Activated CD4-positive, alpha-beta memory T cell treated with anti-CD3 and anti-CD28 coated beads for 36 hours (primary cell): ENCODE measurements at places on chromosomes 4 and X.

DNA sequence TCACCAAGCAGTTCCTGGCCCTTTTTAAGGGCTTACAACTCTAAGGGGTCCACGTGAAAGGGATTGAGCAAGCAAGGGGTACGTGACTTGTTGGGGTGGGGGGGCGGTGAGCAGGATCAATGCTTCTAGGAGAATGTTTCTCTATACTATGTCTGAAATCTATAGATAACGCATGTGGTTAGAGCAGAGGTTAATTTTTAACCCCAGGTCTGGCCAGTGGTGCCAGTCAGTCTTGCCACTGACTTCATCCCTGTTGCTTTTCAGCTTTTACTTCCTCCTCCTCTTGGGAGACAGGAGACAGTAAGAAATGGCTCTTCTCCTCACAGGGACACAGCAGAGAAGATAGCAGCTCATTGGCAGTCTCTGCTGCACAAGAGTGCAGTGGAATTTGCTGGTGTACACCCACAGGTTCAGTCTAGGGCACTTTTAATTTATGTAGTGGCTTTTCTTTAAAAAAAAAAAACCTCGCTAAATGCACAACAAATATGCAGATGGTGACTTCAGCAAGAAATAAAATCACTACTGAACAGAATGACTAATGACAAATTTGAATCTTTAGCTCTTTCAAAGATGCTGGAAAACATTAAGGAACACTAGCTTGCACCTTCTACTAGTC, 190.5 kb downstream of the CCNG2 start:
- DNase-seq = no peak

DNA sequence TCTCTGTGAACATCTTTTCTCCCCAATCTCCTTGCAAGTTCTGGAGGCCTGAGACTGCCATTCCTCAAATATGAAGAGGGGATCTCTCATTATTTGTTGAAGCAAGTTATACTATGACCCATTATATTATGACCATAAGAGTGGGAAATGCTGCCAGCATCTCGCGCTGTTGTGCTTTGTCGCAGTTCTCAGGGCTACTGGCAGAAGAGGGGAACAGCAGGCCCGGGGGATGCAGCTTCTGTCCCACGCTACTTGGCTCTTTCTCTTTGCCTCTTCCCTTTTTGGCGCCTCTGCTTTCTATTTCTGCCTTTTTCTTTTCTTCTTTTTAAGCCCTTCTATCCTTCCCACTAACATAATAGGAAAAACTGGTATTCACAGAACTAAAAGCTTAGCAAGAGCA, 64.2 kb downstream of the GEMIN8 start:
- no peak for DNase-seq

GRCh38 chr4:81811562-81812293, 340.0 kb upstream of the RASGEF1B start:
- DNase-seq = no peak

DNA sequence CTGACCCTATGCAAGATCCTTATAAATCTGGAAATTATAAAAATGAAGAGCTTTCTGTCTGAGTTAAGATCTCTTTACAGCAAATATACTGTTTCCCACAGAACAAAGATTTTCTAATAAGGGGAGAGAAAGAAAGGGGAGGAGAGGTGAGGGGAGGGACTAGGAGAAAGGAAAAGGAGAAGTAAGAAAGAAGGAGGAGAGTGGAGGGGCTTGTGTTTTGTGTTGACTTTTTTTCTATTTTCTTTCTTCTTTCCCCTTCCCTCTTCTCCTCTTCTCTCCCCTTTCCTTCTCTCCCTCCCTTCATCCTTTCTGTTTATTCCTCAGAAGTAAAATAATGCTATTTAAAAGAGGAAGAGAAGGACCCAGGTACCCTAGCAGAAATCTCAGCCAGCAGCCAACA, 6.2 kb downstream of the CXCL6 start:
- no peak for DNase-seq

DNA sequence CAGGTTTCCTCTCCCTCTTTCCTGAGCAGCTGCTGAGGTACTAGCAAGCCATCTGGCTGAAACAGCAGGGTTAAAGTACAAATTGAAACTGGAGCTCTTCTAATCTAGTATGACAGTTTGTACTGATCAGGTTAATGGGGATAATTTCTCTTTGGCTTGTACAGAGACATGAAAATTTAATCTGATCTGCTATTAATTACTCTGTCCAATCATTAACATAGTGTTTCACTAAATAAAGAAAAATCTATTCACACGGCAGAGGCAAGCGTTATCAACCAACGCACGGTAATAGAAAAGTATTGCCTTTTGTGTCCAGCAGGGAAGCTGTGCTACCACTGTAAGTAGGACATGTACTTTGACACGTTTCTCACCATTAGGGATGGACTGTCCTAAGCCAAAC, 71.1 kb downstream of the IGSF1 start:
- DNase-seq = no peak

DNA sequence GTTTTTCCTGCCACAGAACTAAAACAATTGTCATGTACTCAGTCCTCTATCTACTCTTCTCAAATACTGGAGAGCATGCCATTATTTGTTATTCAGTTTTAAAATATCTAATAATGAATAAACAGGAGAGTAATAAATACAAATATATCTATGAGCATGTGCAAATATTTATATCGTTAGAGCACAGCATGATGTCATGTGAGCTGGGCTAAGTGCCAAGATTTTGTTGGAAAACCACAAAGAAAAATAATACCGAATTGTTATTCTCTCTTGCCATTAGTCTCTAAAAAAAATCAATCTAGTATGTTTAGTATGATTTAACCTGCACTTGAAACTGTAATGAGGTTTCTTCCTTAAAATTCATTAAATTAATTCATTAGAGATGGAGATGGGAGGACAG, 97.3 kb downstream of the DDX60 start:
- DNase-seq = no peak

- peak; percentile 7 for DNase-seq
Observed at GRCh38 chr4:2924286-2924685, 38.9 kb downstream of the NOP14 start.

DNA sequence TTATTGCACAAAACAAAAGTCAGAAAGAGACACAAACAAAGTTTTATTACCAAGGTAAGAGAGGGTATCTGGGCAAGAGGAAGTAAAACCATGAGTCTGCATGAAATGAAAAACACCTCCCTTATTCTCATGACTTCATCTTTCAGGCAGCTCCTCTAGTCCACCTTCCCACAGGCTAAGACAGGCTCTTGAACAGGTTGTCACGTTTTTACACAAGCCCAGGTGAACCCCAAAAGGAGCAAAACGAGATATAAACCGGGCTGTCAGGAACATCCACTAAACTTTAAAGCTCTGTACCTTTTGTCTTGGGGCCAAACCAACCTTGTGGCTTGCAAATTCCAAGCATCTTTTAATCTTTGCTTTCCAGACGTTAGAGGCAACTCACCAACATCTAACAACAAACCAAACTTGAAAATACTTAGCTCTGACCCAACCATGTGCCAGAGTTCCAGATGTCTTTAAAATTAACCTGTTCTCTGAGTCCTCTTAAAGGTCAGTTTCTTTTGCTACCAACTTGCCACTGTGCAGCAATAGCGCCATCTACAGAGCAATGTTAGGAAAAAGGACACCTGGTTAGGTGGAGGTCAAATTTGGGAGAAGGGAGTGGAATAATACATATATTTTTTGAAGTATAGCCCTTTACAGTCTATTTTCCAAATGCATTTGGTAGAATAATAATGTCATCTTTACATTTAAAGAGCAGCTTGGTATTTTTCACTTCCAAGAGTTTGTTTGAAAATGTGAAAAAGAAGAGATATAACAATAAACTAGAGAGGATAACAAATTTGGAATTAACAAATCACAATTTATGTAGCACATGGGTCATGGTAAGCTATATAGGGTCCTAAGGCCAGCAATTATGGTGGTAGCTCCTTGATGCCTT, 73.1 kb downstream of the QRFPR start:
- DNase-seq = peak; percentile 58

DNA sequence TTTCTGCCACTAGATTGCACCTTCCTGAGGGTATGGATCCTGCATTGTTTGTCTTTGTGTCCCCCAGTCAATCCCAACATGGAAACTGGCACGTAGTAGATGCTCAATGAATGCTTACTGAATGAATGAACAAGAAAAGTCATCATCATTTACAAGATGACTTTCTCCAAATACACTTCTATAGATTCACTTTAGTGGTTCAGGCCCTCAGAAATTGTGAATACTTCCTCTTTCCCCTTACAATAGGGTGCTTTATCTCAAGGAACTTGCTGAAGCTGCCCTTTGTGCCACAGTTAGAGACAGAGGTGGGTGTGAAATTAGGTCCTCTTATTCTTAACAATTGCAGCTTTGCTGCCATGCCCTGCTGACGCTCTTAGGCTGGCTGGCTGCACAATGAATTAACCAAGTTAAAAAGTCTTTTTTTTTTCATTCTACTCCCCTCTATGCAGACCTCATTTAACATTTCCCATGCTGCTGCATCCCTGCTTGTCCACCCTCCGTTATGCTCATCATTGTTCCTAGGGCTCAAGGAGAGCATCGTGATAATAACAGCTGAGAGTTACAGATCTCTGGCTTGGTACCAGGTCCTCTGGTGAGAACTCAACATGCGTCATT, 108.0 kb upstream of the ZNF518B start:
- no peak for DNase-seq

GRCh38 chrX:29107231-29107630, 520.0 kb downstream of the IL1RAPL1 start:
- no peak for DNase-seq

DNA sequence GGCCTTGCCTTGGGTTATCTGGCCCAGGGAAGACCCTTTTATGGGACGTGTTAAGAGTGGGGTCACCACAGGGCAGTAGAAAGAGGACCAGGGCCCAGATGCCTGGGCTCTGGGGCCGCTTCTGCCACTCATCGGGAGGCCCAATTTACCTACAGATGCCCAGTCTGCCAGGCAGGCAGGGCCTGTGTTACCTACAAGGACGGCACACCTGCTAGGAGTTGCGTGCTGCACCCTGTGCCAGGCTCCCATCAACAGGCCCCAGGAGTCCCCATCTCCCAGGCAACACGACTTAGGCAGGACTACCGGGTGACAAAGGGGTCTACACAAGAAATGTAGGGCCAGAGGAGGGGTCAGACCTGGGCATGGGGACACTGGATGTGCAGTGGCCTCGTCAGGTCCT, 34.6 kb downstream of the WDR1 start:
- peak; percentile 7 for DNase-seq

DNA sequence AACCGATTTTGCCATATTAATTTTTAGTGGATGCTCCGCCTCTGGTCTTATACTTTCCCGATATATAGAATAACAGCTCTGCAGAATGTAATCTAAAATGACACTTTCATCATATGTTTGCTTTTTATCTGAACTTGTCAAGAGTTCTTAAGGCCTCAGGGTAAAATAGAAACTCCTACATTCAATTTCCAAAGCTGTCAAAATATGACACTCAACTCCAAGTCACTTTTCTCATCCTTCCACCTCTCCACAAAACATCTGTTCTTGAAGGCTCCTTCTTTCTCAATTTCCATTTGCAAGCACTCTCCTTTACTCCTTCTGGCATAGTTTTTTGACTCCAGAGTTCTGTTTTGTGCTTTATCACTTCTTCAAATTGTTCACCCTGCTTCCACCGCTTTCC, 242.2 kb downstream of the PDGFC start:
- DNase-seq = no peak

DNA sequence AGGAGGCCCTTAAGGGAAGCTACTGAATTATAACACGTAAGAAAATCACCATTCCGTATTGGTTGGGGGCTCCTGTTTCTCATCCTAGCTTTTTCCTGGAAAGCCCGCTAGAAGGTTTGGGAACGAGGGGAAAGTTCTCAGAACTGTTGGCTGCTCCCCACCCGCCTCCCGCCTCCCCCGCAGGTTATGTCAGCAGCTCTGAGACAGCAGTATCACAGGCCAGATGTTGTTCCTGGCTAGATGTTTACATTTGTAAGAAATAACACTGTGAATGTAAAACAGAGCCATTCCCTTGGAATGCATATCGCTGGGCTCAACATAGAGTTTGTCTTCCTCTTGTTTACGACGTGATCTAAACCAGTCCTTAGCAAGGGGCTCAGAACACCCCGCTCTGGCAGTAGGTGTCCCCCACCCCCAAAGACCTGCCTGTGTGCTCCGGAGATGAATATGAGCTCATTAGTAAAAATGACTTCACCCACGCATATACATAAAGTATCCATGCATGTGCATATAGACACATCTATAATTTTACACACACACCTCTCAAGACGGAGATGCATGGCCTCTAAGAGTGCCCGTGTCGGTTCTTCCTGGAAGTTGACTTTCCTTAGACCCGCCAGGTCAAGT, 6.9 kb upstream of the MSANTD1 start:
- DNase-seq = no peak

DNA sequence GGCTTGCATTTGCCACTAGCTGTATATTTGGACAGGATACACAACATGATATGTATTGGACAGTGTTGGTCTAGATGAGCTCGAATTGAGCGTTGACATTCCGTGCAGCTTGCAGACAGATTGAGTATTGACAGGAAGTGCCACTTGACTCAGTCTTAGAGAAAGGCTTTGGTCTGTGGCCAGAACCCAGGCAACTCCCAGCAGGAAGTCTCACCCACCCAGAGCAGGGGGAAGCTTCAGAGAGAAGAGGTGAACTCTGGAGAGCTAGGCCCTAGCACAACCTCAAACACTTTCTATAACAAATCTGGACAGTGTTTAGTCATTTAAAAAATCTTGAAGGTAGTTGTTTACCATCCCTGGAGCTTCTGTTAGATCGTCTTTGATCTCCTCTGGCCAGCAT, 280.5 kb downstream of the FBXW7 start:
- DNase-seq = peak; percentile 85

DNA sequence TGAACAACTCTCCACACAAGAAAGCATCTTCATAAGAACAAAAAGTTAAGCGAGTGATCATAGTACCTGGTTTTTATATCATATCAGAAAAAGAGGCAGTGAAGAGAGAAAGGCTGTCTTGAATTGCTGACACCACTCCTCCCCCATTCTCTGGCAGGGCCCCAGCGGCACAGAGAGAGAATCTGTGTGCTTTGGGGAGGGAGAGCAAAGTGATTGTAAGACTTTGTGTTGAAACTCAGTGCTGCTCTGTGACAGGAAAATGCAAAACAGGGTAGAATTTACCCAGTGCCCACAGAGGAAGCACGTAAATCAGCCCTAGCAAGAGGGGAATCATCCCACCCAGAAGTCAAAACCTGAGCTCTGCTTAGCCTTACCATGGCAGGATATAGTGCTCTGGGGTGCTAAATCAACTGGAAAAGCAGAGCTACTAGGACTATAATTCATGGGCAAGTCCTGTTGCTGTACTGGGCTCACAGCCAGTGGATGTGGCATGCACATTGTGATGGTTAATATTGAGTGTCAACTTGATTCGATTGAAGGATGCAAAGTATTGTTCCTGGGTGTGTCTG, 174.6 kb downstream of the PRR32 start:
- no peak for DNase-seq

DNA sequence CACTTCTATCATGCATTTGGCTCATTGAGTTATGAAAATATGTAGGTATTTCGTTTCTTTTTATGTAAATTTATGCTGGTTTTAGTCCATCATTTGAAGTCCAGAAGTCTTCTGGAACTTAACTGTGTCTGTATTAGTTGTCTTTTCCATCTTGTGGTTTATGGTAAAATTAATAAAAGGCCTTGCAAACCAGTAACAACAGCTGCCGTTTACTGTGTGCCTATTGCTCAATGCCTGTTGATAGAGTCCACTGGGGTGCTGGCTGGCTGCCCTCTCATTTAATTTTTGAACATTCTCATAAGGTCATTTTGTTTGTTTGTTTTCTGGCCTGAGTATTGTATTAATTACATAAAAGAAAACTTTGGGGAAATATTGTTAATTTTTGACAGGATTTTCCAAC, 98.0 kb downstream of the NAA11 start:
- DNase-seq = no peak

- no peak for DNase-seq
Observed at GRCh38 chr4:111499706-111500105, 645.5 kb upstream of the FAM241A start.
